Right lobe of liver (tissue), 6 donors: ENCODE measurements at places on chromosomes 5 and 9. TPM values are rescaled to one million over a fixed set of nuclear protein-coding genes. Genes with fewer than 3 reads are reported as not detected.

Gene ZNF354C
- total RNA-seq = 1.7 TPM

Gene SMIM23
- not detected for total RNA-seq

Gene SARDH
- 67.3 TPM for total RNA-seq

GRCh38 chr9:91802391-91802790 lies 147.6 kb downstream of the ROR2 start:
- no peak for DNase-seq

Gene IFNA13
- not detected for total RNA-seq

Gene CETN3
- 7.7 TPM for total RNA-seq

Gene CRAT
- total RNA-seq = 104 TPM

GRCh38 chr5:149073213-149073612 lies 10.4 kb upstream of the SH3TC2 start:
- DNase-seq = no peak

- DNase-seq = no peak
Observed at GRCh38 chr5:173634465-173634983, 18.1 kb upstream of the BOD1 start.

- peak; percentile 95 for DNase-seq
Observed at GRCh38 chr5:126594748-126595485, at the start of gene ALDH7A1. ALDH7A1 (minus strand) TSS chr5:126595219; CDS start chr5:126595198, 21 bp downstream.

Gene EDIL3
- 0.61 TPM for total RNA-seq
